Suppressor macrophage (primary cell): ENCODE measurements at places on chromosomes 5 and 9.

DNA sequence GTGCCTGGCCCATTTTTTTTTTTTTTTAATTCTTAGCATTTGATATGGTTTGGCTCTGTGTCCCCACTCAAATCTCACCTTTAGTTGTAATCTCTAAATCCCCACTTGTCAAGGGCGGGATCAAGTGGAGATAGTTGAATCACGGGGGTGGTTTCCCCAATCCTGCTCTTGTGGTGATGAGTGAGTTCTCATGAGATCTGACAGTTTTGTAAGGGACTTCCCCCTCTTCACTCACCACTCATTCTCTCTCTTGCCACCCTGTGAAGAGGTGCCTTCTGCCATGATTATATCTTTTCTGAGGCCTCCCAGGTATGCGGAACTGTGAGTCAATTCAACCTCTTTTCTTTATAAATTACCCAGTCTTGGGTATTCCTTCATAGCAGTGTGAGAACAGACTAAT lies 27.2 kb downstream of the NDUFAF2 start:
- DNase-seq = peak; percentile 5

- no peak for DNase-seq
These were observed 53.1 kb downstream of the RNF130 start for GRCh38 chr5:180018347-180019060.

- no peak for DNase-seq
These were observed 105.2 kb upstream of the DHFR start for GRCh38 chr5:80759866-80760577.

GRCh38 chr9:14345354-14346230 lies 31.7 kb upstream of the NFIB start:
- no peak for DNase-seq

GRCh38 chr5:141186897-141187512 lies at the start of gene PCDHB9:
TSS of gene PCDHB9 (plus strand) at chr5:141187161. CDS start at chr5:141187319, 158 bp downstream.
- DNase-seq = peak; percentile 18

DNA sequence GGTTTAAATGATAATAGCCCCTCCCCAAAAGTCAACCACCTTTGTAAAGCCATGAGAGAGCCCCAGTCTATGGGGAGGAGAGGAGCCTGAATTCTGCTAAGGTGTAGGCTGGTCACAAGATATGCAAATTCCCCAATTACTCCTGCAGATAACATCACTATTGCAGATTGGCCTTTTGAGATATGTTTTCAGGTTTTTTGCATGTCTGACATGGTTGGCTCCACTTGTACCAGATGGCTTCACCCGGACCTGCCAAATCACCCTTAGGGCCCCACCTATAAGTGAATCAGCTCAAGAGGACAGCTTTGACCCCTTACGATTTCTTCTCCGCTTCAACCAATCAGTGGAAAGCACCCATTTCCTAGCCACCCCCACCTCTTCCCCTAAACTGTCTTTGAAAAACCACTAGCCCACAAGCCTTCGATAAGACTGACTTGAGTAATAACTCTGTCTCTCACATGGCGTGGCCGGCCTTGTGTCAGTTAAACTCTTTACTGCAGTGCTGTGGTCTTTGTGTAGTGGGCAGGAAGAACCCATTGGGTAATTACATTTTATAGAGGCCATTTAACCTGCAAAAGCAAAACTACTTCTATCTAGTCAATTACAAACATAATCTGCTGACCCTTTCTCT lies 69.7 kb downstream of the PRLR start:
- no peak for DNase-seq

DNA sequence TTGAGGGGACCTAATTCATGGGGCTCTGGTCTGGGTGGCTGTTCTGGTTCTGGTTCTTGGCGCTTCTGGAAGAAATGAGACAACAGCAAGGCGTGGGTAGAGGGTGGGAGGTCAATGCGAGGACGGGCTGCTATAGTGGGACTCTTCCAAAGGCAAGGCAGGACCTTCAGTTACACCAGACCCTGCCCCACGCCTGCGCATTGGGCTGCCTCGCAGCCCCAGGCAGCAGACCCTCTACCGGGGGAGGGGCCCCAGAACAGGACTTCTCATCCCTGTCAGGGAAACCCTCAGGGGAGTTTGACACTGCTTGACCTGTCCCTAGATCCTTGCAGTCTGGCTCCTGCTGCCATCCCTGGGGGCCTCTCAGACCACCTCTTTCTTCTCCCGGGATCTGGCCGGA lies 18.5 kb downstream of the CCDC69 start:
- DNase-seq = no peak

DNA sequence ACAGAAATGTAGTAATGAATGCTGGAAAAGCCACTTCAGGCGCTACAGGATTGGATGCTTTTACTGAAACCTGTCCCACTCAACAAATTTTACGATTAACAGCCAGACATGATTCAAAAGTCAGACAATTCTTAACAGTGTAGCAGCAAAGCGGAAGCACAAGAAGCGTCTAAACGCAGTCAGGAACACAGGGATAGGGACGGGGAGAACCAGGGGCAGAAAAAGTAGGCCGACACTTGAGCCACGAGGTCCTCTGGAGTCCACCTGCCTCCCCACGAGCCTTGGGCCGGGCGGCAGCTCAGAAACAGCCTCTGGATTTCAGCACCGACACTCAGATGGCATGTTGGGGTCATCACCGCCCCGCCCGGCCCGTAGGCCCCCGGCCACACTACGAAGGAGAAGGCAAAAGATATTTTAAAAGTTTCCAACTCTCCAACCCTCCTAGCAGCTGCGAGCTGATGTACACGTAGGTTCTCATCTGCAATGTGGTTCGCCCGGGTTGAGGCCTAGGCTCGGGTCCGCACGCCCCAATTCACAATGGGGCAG lies 615 bp downstream of the RACK1 start:
- DNase-seq = peak; percentile 53

- DNase-seq = no peak
These were observed 195.7 kb downstream of the DCP2 start for GRCh38 chr5:113172231-113172826.

DNA sequence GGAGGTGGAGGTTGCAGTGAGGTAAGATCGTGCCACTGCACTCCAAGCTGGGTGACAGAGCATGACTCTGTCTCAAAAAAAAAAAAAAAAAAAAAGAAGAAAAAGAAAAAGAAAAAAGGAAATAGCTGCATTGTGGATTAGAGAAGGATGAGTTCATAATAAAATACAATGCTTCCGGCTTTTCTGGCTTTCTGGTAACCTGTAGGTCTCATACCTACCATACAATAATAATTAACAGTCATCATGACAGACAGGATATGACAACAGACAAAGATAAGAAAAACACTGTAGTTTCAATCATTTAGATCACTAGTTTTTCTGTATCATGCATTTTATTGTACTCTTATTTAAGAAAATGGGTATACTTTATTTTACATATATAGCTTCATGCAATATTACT lies 40.7 kb upstream of the TRPM3 start:
- no peak for DNase-seq

- DNase-seq = no peak
These were observed 172.5 kb downstream of the RAB3C start for GRCh38 chr5:58755397-58755796.
